ENCODE measurements at places on chromosomes 6 and 20. TPM values are rescaled to one million over a fixed set of nuclear protein-coding genes. Genes with fewer than 3 reads are reported as not detected.
A peak's percentile ranks its signal among the peaks of the same experiment; 100 is the strongest.

DNA sequence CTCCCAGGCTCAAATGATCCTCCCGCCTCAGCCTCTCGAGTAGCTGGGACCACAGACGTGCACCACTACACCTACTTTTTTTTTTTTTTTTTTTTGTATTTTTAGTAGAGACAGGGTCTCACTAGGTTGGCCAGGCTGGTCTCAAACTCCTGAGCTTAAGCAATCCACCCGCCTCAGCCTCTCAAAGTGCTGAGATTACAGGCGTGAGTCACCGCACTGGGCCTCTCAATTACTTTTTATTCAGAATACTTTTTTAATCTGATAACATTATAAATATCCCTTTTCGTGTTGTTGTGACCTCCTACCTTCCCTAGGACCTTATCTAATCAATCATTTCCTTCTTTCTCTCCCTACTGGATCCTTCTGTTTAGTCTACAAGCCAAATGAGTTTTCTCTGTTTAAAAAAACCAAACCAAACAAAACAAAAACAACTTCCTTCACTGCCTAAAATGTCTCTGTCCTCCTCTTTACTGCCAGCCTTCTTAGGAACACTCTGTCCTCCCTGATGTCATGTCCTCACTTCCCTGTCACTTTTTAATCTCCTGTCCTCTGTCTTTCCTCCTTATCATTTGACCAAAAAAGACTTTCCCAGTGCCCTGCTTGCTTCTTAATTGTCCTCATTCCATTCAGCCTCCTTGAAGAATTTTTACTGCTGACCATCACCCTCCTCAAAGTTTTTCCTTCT is 85.0 kb downstream of the CAP2 start:
- no peaks in the 10 kb centered on the region for H3K27me3 ChIP-seq
- H3K4me3 ChIP-seq, result no peak overlapping the region
- H3K36me3 ChIP-seq, result no peaks in the 10 kb centered on the region
- H3K27ac ChIP-seq, result no peak overlapping the region

GRCh38 chr6:2900821-2901644 is 2.1 kb downstream of the SERPINB9 start:
- H3K4me1 ChIP-seq, result no peaks in the 10 kb centered on the region
- no peaks in the 10 kb centered on the region for H3K36me3 ChIP-seq
- peak overlapping the region; percentile 57 for H3K4me3 ChIP-seq

The NR2E1 gene
- total RNA-seq, result 0.33 TPM

The BLCAP gene
- total RNA-seq, result 63.2 TPM

DNA sequence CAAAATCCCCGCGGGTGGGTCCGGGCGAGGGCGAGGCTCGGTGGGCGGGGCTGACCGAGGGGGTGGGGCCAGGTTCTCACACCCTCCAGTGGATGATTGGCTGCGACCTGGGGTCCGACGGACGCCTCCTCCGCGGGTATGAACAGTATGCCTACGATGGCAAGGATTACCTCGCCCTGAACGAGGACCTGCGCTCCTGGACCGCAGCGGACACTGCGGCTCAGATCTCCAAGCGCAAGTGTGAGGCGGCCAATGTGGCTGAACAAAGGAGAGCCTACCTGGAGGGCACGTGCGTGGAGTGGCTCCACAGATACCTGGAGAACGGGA is 809 bp downstream of the HLA-G start:
- no peaks in the 10 kb centered on the region for H3K4me1 ChIP-seq
- H3K36me3 ChIP-seq, result no peaks in the 10 kb centered on the region
- no peak overlapping the region for H3K4me3 ChIP-seq

The TPX2 gene
- 0.73 TPM for total RNA-seq

DNA sequence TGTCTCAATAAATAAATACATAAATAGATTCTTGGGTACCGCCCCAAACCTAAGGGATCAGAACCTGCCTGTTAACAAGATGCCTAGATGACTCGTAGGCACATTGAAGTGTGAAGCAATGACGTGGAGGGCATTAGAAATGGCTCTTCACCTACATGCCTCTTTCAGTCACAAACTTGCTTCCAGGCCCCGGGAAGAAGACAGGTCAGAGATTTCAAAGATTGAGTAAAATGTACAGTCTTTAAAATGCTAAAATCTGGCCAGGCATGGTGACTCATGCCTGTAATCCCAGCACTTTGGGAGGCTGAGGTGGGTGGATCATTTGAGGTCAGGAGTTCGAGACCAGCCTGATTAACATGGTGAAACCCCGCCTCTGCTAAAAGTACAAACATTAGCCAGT is 480.8 kb upstream of the JARID2 start:
- H3K4me1 ChIP-seq, result no peaks in the 10 kb centered on the region
- H3K36me3 ChIP-seq, result no peaks in the 10 kb centered on the region
- no peaks in the 10 kb centered on the region for H3K27me3 ChIP-seq
- no peak overlapping the region for H3K27ac ChIP-seq
- H3K4me3 ChIP-seq, result no peak overlapping the region
- DNase-seq, result no peak

DNA sequence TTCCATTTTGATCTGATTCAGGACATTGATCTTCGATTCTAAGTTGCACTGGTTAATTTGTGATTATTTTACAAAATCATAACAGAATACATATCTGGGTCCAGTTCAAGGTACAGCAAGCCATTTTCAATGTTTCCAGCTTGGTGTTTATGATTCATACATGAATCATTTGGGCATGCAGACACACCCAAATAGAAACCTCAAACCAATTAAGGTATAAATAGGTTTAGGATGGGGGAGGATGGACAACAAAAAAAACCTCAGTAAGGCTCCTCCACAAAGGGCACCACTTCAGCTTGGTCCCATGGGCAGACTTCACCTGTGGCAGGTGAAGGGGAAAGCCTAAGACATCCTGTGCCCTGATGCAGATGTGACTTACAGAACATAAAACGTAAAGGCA is 192.7 kb downstream of the KHDC1L start:
- no peak overlapping the region for H3K4me3 ChIP-seq
- H3K27ac ChIP-seq, result no peak overlapping the region
- H3K36me3 ChIP-seq, result no peaks in the 10 kb centered on the region
- no peaks in the 10 kb centered on the region for H3K27me3 ChIP-seq
- DNase-seq, result no peak

DNA sequence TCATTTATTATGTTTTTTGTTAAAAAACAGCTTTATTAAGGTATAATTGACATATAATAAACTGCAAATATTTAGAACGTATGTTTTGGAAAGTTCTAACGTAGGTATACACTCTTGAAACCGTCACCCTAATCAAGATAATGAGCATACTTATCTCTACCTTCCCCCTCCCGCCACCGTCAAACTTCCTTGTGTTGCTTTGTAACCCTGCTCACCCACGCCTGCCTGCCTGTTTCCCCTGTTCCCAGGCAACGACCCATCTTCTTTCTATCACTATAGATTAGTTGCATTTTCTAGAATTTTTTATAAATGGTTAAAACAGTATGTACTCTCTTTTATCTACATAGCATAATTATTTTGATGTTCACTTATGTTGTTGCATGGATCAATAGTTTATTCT is 33.5 kb upstream of the GCLC start:
- H3K36me3 ChIP-seq, result no peaks in the 10 kb centered on the region
- no peaks in the 10 kb centered on the region for H3K4me1 ChIP-seq
- H3K27me3 ChIP-seq, result no peaks in the 10 kb centered on the region
- DNase-seq, result no peak

The OR2J1 gene
- total RNA-seq, result not detected

DNA sequence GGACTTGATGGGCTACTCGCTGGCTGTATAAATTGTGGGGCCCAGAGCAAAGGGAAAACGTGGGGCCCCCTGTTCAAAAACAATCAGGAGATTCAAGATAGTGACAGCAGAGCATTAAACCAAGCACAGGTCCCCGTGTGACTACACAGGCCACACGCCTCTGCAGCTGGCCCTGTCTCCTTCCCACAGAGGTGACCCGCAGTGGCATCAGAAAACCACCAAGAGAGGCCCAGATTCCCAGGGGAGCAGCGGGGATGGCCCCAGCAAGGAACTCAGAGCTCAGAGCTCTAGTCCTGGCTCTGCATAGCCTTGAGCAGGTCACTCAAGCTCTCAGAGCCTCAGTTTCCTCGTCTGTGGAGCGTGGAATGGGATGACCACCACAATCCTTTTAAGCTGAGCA is 57.6 kb downstream of the CPNE5 start:
- DNase-seq, result no peak
- no peak overlapping the region for H3K4me3 ChIP-seq
- no peaks in the 10 kb centered on the region for H3K36me3 ChIP-seq
- H3K27me3 ChIP-seq, result no peaks in the 10 kb centered on the region
- H3K27ac ChIP-seq, result no peak overlapping the region
- no peaks in the 10 kb centered on the region for H3K4me1 ChIP-seq

GRCh38 chr6:147675281-147675680 is 166.8 kb downstream of the SAMD5 start:
- no peaks in the 10 kb centered on the region for H3K27me3 ChIP-seq
- H3K4me1 ChIP-seq, result no peaks in the 10 kb centered on the region
- no peak overlapping the region for H3K4me3 ChIP-seq
- H3K27ac ChIP-seq, result no peak overlapping the region

- no peak overlapping the region for H3K27ac ChIP-seq
- no peak overlapping the region for H3K4me3 ChIP-seq
- no peaks in the 10 kb centered on the region for H3K36me3 ChIP-seq
- no peaks in the 10 kb centered on the region for H3K4me1 ChIP-seq
- no peaks in the 10 kb centered on the region for H3K27me3 ChIP-seq
Measured at GRCh38 chr20:44465001-44465560, 10.6 kb upstream of the TTPAL start.

The ACTL10 gene
- total RNA-seq, result 2.6 TPM

DNA sequence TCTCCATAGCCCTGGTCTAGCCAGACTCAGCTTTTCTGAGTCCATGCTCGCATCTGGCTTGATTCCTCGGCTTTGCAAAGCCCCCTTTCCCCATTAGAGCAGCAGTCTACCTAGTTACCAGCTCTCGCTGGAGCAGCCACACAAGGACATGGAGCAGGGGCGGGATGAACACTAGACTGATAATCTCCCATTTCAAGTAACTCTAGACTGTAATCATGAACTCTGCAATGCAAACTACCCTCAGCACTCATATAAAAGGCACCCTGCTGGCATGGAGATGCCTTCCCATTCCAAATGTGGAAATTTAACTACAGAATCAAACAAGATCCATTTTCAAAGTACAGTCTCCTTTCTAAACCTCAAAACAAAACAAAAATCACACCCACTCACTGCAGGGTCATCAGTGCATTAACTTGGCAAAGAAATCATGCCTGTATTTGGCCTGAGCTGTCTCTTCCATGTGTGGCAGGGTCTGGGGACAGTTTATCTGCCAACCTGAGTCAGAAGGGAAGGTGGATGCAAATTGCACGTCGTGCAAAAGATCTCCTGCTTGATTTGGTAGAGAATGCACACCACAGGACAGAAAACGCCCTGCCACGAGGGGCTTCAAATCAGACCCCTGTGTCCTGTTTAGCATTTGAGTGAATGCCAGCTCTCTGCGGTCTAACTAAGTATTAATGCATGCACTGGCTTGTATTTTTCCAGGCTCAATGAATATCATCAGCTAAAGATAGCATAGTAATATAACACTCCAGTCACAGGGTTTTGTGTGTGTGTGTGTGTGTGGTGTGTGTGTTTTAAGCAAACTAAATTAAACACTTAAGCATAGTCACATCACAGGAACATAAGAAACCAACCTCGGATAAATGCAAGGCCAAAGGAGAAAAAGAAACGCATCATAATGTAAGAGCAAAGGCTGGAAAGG is 85.3 kb downstream of the MYLK4 start:
- H3K27me3 ChIP-seq, result no peaks in the 10 kb centered on the region
- H3K36me3 ChIP-seq, result no peaks in the 10 kb centered on the region
- H3K4me1 ChIP-seq, result no peaks in the 10 kb centered on the region
- H3K27ac ChIP-seq, result peak overlapping the region; percentile 38

The GABRR1 gene
- total RNA-seq, result not detected

The SIRPA gene
- 42.3 TPM for total RNA-seq

GRCh38 chr6:160883999-160884398 is 107.6 kb upstream of the MAP3K4 start:
- H3K27me3 ChIP-seq, result no peaks in the 10 kb centered on the region
- no peak overlapping the region for H3K27ac ChIP-seq
- DNase-seq, result no peak

- no peak overlapping the region for H3K4me3 ChIP-seq
- no peaks in the 10 kb centered on the region for H3K4me1 ChIP-seq
- no peak for DNase-seq
- H3K27ac ChIP-seq, result no peak overlapping the region
Measured at GRCh38 chr20:53804920-53805894, 211.6 kb upstream of the ZNF217 start.

DNA sequence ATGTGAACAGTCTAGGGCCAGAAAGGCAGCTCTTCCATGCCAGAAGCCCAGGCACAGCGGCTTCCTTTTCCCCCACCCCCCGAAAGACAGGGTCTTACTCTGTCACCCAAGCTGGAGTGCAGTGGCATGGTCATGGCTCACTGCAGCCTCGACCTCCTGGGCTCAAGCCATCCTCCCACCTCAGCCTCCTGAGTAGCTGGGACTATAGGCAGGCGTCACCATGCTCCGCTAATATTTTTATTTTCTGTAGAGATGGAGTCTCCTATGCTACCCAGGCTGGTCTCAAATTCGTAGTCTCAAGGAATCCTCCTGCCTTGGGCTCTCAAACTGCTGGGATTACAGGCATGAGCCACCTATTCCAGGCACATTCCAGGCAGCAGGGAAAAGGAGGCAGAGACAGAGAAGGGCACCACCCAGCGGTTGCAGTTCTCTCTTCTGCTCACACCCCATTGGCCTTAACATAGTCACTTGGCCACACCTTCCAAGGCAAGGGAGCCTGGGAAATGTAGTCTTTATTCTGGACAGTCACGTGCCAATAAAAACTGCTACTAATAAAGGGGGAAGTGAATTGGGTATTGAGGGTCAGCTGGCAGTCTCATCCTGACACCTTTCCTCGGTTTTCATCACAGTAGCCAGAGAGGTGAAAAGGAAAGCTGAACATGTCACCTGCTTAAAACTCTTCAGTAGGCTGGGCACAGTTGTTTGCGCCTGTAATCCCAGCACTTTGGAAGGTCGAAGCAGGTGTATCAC is 205.9 kb downstream of the ZMYND8 start:
- no peaks in the 10 kb centered on the region for H3K27me3 ChIP-seq
- no peaks in the 10 kb centered on the region for H3K36me3 ChIP-seq
- H3K4me1 ChIP-seq, result no peaks in the 10 kb centered on the region
- H3K4me3 ChIP-seq, result no peak overlapping the region
- H3K27ac ChIP-seq, result no peak overlapping the region

GRCh38 chr20:60395991-60396390 is 437.8 kb downstream of the CDH26 start:
- H3K4me1 ChIP-seq, result no peaks in the 10 kb centered on the region
- no peak for DNase-seq
- no peak overlapping the region for H3K4me3 ChIP-seq
- H3K36me3 ChIP-seq, result no peaks in the 10 kb centered on the region
- H3K27ac ChIP-seq, result no peak overlapping the region
- H3K27me3 ChIP-seq, result no peaks in the 10 kb centered on the region

The HLA-DPA1 gene
- total RNA-seq, result 51.8 TPM

The ANKRD6 gene
- 9.6 TPM for total RNA-seq

DNA sequence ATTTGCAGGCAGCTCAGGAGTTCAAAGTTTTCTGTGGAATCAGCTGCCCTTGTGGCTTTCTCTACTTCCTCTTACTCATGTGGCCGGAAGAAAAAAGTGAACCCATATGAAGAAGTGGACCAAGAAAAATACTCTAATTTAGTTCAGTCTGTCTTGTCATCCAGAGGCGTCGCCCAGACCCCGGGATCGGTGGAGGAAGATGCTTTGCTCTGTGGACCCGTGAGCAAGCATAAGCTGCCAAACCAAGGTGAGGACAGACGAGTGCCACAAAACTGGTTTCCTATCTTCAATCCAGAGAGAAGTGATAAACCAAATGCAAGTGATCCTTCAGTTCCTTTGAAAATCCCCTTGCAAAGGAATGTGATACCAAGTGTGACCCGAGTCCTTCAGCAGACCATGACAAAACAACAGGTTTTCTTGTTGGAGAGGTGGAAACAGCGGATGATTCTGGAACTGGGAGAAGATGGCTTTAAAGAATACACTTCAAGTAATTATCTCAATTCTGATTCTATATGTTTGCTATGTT is 1.1 kb downstream of the MGME1 start:
- H3K4me3 ChIP-seq, result peak overlapping the region; percentile 85
- H3K27me3 ChIP-seq, result no peaks in the 10 kb centered on the region
- no peaks in the 10 kb centered on the region for H3K36me3 ChIP-seq
- no peaks in the 10 kb centered on the region for H3K4me1 ChIP-seq
- peak; percentile 28 for DNase-seq

All from breast epithelium (tissue), 4 donors.